ENCODE measurements at places on chromosomes 5 and 9.

DNA sequence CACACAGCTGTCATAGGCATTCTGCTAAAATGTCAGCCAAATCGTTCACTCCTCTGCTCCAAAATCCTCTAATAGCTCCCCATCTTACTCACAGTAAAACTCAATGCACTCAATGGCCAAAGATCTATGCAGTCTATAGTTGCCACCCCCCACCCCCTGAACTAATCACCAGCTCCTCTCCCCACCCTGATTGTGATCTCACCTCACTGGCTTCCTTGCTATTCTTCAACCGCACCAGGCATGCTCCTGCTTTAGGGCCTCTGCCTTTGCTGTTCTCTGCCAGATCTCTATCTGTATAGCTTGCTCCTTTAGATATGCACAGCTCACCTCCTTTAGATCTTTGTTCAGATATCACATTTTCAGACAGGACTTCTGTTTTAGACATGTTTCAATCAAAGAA, 33.2 kb upstream of the SNX2 start:
- DNase-seq: no peak

DNA sequence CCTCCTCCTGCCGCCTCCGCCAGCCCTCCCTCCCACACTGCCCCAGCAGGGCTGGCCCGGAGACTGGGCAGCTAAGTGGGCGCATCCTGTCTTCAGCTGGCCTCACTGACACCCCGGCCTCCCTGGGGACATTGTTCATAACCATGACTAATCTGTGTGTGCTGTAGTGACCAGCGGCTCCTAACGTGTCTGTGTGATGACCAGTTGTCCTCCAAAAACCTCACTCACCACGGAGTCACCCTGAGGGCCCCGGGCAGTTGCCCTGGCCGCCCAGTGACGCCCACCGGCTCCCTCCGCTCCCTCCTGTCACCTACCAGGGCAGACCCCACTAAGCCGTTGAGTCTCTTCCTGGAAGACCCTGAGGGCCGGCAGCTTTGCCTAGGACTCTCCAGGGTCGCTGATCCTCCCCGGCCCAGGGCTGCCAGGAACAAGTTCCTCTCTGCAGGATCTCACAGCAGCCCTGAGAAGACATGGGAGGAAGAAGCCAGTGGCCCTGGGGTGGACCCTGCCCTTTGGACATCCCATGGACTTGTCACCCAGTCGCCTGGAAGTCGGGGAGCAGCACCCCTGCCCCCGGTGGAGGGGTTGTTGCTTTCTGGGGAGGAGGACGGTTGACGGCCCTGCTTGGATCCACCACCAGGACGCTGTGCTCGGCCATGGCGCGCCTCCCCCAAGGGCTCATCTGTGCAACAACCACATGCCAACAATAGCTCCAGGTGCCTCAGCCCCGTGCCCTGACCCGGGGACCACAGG, 110.2 kb upstream of the LMX1B start:
- no peak for DNase-seq

DNA sequence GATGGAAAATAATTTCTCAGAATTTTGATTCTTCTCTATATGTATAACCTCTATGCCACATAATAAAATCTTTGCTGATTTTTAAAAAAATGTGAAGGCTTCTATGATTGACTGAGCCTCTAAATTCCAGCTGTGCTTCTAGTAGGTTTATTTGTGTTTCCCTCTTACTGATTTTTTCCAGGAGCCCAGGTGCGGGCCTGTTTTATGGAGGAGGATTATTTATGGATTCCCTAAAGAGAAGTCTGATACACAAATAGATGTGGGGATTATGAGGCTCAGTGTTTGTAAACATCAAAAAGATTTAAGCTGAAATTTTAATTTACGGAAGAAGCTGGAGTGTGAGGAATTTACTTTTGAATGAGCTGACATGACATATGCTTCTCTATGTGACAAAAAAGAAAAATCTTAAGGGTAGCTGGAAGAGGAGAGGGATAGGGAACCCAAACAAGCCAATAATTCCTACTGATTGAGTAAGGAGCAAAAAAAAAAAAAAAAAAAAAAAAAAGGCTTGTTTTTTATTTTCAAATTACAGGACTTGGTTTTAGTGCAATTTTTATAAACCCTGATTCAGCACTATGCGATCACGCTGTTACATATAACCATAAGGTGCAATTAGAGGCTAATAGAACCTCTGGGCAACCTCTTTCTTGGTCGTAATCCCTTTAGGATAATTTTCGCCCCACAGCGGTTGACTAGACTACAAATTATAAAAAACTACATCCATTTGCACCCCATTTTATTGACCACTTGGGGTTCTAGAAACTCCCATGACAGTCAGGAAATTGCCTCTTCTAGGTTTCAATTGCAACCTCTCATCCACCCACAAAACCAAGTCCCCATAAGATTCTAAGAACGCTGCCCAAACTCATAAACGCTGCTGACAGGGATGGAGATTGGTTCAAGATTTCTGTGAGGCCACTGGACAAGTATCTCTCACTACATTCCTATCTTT, 44.4 kb upstream of the RAI14 start:
- DNase-seq: no peak

- DNase-seq: no peak
Observed at GRCh38 chr5:168952196-168952595, 348.7 kb downstream of the SLIT3 start.

DNA sequence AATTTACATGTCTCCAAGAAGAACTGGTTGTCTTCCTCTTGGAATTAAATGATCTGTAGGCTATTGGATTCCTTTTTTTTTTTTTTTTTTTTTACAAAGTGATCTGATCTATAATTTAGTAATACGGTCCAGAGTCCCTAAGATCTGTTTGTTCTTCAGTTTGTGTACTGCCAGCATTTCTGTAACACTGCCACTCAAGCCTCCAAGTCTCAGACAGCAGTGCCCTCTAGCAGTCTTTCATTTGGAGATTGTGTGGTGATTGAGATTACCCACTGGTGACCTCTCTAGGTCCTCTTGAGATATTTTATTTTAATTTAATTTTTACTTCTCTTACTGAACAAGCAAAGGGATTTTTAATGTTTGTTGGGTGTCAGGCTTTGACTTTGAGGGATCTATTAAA, 40.8 kb downstream of the NDFIP1 start:
- no peak for DNase-seq

DNA sequence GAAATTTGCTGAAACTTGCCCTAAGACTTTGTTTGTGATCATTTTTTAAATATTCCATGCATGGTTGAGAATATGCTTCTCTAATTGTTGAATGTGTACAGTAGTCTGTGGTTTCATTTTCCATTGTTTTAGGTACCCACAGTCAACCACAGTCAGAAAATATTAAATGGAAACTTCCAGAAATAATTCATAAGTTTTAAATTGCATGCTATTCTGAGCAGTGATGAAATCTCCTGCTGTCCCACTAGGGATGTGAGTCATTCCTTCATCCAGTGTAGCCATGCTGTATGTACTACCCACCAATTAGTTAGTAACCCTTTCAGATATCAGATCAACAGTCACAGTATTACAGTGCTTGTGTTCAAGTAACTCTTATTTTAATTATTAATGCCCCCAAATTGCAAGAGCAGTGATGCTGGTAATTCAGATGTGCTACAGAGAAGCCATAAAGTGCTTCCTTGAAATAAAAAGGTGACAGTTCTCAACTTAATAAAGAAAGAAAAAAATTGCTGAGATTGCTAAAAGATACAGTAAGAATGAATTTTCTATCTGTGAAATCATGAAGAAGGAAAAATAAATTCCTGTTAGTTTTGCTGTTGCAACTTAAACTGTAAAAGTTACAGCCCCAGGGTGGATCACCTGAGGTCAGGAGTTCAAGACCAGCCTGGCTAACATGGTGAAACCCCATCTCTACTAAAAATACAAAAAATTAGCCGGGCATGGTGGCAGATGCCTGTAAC, 79.9 kb upstream of the FBXL17 start:
- DNase-seq: no peak
